ENCODE measurements at places on chromosomes 2 and 18.

DNA sequence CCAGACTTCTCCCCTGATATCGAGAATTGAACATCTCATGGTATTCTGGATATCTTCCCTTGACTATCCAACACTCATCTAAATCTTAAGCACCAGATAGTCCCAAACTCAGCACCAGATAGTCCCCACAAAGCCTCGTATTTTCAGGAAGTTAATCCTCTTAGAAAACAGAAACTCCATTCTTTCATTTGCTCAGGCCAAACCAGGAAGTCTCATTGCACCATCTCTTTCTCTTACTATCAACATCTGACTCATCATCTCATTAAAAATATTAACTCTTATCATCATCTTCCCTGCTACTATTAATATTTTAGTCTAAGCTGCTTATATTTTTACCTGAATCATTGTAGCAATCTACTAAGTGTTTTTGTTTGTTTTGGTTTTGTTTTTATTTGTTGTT, 286.4 kb downstream of the GALNT13 start:
- no peak for DNase-seq

- DNase-seq, result no peak
These were observed 54.5 kb downstream of the LONRF2 start for GRCh38 chr2:100267751-100268150.

GRCh38 chr2:95208106-95208505, 785 bp downstream of the ZNF892 start:
- no peak for DNase-seq

- DNase-seq, result no peak
These were observed 378.6 kb downstream of the EIPR1 start for GRCh38 chr2:2998971-2999370.

GRCh38 chr2:71711133-71711855, 257.9 kb downstream of the DYSF start:
- DNase-seq, result no peak

- DNase-seq, result no peak
These were observed 76.6 kb downstream of the COL4A3 start for GRCh38 chr2:227241005-227241404.

- peak; percentile 77 for DNase-seq
These were observed 22.8 kb downstream of the ZSCAN30 start for GRCh38 chr18:35267161-35267651.

- no peak for DNase-seq
These were observed 94.0 kb downstream of the PLA2R1 start for GRCh38 chr2:159968279-159968900.

DNA sequence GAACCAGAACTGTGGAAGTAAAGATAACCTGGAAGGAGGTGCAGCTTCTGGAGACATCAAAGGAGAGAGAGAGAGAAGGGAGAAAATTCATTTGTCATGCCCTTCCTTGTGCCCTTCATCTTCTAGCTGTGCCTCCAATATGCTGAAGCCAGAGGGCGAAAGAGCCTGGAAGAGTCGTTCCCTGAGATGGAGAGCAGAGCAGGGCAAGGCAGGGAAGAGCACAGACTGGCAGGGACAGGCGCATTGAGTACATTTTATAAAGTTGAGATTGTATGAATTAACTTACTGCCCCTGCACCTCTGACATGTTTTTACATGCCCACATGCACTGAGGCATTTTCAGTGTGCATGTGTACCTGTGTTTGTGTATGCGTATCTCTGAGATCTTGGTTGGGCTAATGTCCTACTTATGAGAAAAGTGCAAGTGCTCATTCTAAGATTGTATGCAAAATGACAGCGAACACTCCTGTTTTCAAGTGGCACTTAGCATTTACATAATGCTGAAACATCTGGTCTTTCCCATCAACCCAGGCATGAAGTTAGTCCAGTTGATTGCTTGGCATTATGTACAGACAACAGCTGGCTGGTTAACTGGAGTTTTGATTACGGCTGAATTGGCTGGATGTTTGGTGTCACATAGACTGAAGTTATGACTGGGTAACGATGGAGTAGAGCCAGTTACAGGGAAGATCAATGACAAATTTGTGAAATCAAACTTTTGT, 23.7 kb upstream of the MMADHC start:
- no peak for DNase-seq

- DNase-seq, result no peak
These were observed 70.5 kb downstream of the PIK3C3 start for GRCh38 chr18:42025491-42025890.

DNA sequence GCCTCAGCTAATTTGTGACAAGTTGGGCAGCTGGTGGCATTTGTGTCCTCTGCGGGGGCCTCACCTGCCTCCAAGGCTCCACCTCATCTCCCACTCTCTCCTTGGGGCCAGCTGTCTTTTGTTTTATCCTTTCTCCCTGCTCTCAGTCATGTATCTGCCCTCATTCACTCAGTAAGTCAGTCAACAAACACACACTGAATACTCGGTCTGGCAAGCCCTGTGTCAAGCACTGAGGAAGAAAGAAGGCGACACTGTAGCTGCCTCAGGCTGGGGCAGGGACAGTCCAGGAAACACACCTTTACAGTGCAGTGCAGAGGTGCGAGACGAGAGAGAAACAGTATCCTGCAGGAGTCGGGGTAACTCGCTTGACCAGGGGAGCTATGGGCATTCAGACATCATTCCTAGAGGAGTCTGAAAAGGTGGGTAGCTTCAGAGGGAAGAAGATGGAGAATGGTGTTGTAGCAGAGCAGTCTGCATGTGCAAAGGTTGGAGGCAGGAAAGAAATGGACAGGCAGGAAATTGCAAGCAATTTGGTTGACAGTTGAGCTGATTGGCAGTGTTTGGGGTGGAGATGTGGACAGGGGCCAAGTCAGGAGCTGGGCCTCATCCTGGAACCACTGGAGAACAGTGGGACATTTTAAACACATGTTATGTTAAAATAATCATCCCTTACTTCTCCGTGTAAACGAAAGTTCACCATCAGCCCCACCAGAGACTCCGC, 34.9 kb downstream of the SCTR start:
- no peak for DNase-seq

DNA sequence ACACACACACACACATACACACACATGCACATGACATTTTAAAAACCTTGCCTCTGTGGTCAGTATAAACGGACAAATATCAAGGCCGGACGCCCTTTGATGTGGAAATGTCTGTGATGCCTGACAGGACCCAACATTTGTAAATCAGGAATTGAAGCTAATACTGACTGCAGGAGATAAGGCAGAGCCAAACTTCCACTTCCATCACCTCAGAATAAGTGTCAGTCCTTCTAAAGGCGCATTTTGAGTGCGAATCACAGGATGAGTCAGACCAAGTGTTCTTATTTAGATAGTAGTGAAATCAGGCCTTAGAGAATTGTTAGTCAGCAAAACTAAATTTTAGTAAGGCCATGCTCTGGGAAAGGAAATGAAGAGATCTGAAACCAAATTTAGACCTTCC, 211.7 kb upstream of the LRATD1 start:
- DNase-seq, result no peak

DNA sequence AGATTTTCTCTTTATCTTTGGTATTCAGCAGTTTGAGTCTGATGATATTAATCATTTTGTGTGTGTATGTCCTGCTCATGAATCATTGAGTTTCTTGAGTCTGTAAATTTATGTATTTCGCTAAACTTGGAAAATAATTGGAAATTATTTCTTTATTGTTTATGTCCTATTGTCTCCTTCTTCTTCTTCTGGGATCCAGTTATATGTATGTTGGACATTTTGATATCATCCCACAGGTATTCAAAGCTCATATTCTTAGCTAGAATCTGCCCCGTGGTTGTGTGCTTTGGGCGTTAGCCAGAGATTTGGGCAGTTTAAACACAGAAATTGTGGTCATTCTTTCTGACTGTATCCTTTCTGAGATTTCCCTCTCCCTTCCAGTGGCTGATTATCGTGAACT, 243.0 kb upstream of the SPRED2 start:
- DNase-seq, result no peak

GRCh38 chr2:124571836-124572235, 546.7 kb downstream of the CNTNAP5 start:
- no peak for DNase-seq

DNA sequence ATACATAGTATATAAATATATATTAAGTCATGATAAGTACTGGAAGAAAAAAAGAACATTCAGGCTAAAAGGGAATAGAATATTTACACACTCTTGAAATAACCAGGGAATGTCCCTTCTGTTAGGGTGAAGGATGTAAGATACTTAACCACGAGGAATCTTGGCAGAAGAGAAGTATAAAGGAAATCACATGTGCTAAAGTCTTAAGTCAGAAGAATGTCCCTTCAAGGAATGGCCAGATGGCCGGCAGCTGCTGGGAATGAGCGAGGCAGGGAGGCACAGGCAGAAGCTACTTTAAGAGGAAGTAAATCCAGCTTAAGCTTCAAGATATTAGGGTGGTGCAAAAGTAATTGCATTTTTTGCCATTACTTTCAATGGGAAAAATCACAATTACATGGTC, 5.5 kb downstream of the CCDC102B start:
- no peak for DNase-seq

DNA sequence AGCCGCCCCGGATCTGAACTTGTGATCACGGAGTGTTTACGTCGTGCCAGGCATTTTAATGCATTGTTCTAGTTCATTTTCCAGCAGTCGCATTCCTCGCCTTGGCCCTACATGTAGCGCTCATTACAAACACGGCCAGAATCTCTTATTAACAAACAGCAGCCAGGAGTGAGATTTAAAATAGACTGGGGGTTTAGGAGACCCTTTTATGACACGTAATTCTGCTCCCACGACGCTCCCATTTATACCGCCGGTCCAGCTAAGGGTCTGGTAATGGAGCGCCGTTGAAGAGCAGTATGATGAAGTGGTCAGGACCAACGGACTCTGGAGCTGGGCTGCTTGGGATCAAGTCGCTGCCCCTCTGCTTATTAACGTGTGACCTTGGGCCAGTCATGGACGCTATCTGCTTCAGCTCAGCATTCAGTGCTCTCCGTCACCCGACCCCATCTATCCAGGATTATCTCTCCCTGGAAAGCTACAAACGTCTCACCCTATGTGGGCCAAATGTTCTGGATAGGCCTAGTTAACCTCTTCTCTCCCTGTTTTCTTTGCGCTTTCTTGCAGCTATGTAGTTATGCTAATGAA, 745 bp downstream of the MSH2 start:
- no peak for DNase-seq

- no peak for DNase-seq
These were observed 765.4 kb downstream of the MBD2 start for GRCh38 chr18:53458944-53459580.

GRCh38 chr2:121527009-121527682, 3.5 kb upstream of the RNU4ATAC start:
- no peak for DNase-seq
